ENCODE measurements at places on chromosomes 16 and 17.

DNA sequence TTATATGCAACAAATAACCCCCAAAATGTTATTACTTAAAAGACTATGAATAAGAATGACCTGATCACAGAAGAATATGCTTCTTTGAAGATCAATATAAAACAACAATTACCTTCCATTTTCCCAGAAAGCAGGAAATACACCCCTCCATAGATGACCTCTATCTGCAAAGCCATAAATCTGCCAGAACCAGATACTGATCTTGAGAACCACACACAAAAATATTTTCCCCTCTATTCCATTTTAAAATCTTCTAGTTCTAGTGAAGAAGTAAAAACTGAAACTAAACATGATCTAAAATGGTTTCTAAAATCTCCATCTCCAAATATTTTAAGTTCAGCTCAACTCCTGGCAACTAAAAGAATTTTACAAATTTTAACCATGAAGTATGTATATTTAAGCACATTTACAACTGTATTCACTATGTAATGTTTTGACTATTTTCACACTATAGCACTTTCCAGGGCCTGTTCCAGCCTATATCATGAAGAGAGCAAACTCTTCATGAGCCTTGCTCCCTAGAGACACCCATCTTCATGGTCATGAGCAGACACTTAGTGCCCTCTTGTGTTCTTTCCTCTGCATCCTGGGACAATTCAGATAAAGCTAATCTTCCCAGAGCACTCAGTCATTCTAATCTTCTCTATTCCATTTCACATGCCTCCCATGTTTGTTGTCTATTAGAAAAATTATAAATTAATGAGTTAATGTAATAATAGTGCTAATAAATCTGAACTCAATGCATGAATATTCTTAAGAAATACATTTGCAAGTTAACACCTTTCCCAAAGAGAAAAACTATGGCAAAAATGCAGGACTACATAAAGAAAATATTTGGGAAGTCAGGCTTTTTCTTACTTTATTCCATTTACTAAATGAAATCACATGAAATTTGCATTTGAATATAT lies 87.0 kb downstream of the HELZ start:
- no peak for DNase-seq

DNA sequence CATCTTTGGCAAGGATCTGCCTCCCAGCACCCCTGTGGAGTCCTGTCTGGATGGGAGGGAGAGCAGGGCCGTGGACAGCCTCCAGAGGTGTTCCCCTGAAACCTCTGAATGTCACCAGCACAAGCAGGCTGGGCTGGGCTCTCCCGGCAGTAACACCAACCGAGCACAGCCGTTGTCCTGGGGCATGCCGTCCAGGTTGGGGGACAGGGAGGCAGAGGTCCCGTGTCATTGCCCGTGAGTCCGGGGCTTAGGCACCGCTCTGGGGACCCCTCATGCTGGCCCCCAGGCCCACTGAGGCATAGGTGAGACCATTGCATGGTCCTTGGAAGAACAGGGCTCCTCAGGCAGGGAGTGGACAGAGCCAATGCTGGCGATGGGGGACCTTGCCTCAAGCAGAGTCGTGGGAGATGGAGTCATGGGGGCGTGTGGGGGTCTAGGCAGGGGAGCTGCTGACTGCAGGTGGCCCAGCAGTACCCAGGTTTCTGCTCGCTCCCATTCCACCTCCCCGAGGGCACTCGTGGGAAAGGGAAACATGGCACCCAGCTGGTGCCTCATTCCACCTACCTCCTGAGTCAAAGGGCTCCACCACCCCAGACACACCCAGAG lies 17.5 kb downstream of the ENDOV start:
- DNase-seq = no peak

- DNase-seq = no peak
Measured at GRCh38 chr17:77375917-77376651, 235.3 kb downstream of the SEC14L1 start.

DNA sequence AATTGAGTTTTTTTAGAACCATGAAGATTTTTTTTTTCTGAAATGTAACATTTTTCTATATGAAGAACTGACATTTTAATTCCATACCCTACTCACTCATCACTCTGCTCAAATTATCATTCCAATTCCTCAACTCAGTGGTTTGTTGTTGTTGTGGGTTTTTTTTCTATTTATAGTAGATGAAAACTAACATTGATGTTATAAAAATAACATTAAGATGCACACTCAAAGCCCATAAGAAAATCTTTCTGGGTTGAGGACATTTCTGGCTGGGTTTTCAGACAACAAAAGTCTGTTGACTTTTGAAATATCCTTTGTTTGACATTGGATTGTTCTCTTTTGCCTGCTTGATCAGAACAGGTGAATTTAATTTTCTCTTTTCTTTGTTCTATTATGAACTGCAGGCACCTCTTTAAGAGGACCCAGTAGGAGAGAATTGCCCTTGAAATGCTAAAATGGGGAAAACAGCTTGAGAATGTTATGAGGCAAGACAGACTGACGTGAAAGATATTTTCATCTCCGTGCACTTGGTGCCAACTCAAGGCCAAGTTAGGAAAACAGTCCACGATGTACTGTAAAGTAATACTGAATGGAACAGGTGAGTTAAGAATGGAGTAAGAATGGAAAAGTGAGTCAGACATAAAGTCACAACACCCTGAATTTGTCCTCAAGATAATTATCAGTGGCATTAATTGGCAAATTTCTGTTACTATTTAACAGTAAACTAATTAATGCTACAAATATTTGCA lies 16.1 kb upstream of the ABCA5 start:
- no peak for DNase-seq

- no peak for DNase-seq
Measured at GRCh38 chr17:73742948-73743381, 98.7 kb upstream of the SDK2 start.

DNA sequence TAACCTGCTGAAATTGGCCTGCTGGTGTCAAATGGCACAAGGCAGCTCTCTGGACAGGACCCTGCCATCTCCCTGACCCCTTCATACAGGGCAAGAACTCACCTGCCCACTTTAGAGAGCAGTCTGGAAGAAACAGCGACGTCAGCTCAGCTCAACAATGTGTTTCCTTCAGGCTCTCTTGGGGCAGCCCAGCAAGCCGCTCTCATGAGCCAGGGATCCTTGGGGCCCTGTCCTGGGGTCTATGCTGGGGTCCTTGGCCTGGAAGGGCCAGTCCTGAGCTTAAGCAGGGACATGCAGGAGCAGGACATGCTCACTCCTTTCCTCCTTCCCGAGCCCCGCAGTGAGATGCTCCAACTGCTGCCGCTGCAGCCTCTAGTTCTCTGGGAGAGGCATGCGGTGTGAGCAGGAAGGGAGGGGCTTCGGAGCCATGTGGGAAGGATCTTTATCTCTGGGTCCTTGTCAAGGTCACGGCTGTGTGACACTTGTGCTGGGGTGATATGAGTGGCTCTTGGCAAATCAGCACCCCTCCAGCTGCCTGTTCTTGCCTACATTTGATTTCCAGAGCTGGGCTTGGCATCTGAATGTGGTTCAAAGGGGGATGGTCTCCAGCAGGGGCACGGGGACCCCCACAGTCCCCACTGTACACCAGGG lies 3.4 kb downstream of the C1QTNF1 start:
- no peak for DNase-seq

- DNase-seq = no peak
Measured at GRCh38 chr17:32567511-32567910, 80.7 kb downstream of the CDK5R1 start.

DNA sequence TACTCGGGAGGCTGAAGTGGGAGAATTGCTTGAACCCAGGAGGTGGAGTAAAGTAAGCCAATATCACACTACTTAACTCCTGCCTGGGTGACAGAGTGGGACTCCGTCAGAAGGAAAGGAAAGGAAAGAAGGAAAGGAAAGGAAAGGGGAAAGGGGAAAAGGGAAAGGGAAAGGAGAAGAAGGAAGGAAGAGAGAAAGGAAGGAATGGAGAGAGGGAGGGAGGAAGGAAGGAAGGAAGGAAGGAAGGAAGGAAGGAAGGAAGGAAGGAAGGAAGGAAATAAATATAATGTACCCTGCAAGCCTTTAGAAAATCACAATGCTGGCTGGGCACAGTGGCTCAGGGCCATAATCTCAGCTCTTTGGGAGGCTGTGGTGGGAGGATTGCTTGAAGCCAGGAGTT lies 27.3 kb downstream of the SLC5A11 start:
- DNase-seq = no peak

GRCh38 chr17:8644507-8644902 lies 14.0 kb upstream of the MYH10 start:
- no peak for DNase-seq

DNA sequence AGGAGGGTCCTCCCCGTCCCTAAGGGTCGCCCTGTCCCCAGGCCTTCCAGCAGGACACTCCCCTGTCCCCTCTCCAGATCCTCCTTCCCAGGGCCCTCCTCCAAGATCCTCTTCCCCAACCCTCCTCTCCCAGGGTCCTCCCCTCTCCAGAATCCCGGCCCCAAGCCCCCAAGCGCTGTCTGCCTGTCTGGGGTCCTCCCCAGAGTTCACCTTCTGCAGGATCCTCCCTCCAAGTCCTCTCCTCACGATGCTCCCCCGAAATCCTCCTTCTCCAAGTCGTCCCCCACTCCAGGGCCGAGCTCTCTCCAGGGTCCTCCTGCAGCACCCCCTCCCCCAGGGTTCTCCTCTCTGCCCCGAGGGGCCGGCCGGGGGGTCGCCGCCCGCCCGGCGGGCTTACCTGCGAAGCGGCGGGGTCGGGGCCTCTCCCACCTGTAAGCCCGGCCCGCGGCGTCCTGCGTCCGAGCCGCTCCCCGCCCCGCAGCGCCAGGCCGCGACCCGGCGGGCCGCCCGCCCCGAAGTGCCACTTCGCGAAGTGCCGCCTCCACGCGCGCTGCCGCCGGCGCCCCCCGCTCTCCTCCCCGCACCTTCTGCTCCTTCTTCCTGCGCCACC lies 678 bp upstream of the BAIAP2 start:
- DNase-seq = no peak

DNA sequence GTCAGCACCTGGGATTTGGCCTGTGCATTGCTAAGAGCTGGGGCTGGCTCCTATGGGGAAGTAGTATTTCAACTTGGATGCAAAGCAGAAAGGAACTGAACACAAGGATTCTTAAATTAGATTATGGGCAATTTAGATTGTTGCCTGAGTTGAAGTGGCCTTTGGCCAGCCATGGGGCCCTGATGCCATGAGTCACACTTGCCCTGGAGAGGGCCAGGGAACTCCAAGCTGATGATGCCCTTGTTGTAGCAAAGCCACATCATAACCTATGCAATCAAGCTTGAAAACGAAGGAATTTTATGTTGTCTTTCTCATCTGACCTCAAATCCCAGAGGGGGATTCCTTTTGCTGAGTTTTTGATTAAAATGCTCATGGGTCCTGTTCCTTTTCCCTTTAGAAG lies 3.9 kb upstream of the SPATA32 start:
- no peak for DNase-seq

GRCh38 chr17:38454532-38454931 lies 26.3 kb downstream of the ARHGAP23 start:
- DNase-seq = no peak

- no peak for DNase-seq
Measured at GRCh38 chr16:86025706-86026105, 126.7 kb downstream of the IRF8 start.

DNA sequence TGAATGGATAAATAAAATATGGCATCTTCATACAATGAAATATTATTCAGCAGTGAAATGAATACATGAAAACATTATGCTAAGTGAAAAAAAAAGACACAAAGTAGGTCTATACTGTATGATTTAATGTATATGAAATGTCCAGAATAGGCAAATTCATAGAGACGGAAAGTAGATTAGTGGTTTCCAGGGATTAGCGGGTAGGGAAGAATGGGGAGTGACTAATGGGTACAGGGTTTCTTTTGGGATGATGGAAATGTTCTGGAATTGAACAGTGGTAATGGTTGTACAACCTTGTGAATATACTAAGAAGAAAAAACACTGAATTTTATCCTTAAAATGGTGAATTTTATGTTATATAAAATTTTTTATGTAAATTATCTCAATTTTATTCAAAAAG lies 8.5 kb upstream of the MYCBPAP start:
- no peak for DNase-seq

- no peak for DNase-seq
Measured at GRCh38 chr16:57348327-57348726, 10.3 kb upstream of the CCL22 start.

GRCh38 chr17:77186141-77186604 lies 45.4 kb downstream of the SEC14L1 start:
- no peak for DNase-seq
